ENCODE measurements at places on chromosomes 4 and X.
A peak's percentile ranks its signal among the peaks of the same experiment; 100 is the strongest.

GRCh38 chrX:119251386-119251785, 15.3 kb downstream of the PGRMC1 start:
- no peak overlapping the region for H3K27ac ChIP-seq
- no peaks in the 10 kb centered on the region for H3K4me1 ChIP-seq
- no peak for DNase-seq
- no peak overlapping the region for H3K4me3 ChIP-seq
- H3K36me3 ChIP-seq: no peaks in the 10 kb centered on the region

- no peak for DNase-seq
- peaks cover 46% of the 10 kb centered on the region for H3K4me1 ChIP-seq
- H3K27me3 ChIP-seq: no peaks in the 10 kb centered on the region
- no peak overlapping the region for H3K4me3 ChIP-seq
- peak overlapping the region; percentile 55 for H3K27ac ChIP-seq
These were observed 23.1 kb upstream of the ARMCX2 start for GRCh38 chrX:101682723-101683122.

DNA sequence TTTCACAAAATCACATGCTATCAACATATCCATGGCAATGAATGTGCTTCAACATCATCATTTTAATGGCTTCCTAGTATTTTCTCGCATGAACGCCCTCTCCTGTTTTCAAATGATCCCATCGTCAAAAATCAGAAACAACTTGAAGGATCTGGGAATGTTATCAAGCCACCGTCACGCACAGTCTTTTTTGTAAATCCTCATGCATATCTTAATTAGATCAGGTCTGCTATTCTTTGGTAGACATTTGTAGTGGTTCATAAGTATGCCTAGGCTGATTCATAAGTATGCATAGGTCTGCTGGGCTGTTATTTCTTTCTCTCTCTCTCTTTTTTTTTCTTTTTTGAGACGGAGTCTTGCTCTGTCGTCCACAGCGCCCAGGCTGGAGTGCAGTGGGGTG, 101.6 kb downstream of the CLNK start:
- H3K27ac ChIP-seq: no peak overlapping the region
- no peak for DNase-seq
- H3K36me3 ChIP-seq: no peaks in the 10 kb centered on the region

DNA sequence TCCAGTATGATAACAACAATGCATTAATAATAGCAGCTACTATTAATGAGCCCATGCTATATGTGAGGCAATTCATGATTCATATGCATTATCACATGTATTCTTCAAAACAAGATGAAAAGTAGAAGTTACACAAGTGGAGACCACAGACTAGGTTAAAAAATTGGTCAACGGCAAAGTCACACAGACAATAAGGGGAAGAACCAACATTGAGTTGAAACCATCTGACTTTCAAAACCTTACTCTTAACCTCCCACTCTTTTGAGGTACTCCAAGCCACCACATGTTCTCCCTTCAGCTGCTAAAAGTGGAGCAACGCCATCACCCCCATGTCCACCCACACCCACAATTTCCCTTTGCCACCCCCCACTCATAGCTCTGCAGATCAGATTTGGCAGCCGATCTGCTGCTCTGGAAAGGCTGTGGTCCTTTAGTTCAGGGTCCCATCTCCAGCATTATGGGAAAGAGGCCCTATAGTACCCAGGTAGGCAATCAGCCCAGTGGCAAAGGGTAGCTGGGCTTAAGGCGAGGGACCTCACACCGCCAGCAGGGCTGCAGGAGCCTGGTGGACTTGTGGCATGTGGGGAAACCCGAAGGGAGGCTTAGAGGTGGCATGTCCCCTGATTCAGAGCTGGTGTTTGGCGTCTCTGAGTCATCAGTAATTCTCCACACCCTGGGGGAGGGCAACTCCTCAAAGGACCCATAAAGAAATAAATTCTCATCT, 33.5 kb upstream of the CYBB start:
- no peak overlapping the region for H3K4me3 ChIP-seq
- DNase-seq: no peak
- H3K27ac ChIP-seq: no peak overlapping the region
- H3K36me3 ChIP-seq: no peaks in the 10 kb centered on the region
- H3K4me1 ChIP-seq: no peaks in the 10 kb centered on the region

DNA sequence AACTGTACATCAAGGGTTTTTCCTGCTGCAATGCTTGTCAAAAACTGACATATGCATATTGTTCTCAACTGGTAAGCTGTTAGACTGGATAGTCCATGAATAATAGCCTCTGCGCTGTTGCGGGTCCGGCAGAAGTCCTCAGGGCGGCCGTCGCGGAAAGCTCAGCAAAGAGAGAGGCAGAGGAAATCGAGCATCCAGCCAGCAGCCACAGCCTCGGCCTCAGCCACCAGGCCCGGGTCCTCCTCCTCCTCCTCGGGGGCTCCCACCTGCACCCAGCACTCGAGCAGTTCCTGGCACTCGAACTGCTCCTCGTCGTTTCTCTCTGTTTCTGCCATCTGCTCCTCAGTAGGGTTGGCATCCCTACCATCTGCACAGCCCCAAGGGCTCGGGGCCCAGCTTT, 53.7 kb downstream of the UPRT start:
- H3K4me1 ChIP-seq: no peaks in the 10 kb centered on the region
- H3K4me3 ChIP-seq: no peak overlapping the region
- DNase-seq: peak; percentile 67
- H3K27ac ChIP-seq: no peak overlapping the region
- H3K36me3 ChIP-seq: peaks cover 28% of the 10 kb centered on the region

- no peaks in the 10 kb centered on the region for H3K27me3 ChIP-seq
- no peaks in the 10 kb centered on the region for H3K36me3 ChIP-seq
- no peaks in the 10 kb centered on the region for H3K4me1 ChIP-seq
- no peak for DNase-seq
- no peak overlapping the region for H3K27ac ChIP-seq
- no peak overlapping the region for H3K4me3 ChIP-seq
These were observed 154.5 kb downstream of the MSN start for GRCh38 chrX:65821721-65822496.

Data from chondrocyte (in vitro differentiated cells).